Forelimb muscle (tissue), 1 donor: ENCODE measurements at places on chromosomes 12 and 14. TPM values are rescaled to one million over a fixed set of nuclear protein-coding genes. Genes with fewer than 3 reads are reported as not detected.
A peak's percentile ranks its signal among the peaks of the same experiment; 100 is the strongest.

Gene TPPP2
- polyA plus RNA-seq, result 0.49 TPM

- DNase-seq, result no peak
Observed at GRCh38 chr14:90675399-90675798, 140.8 kb downstream of the TTC7B start.

GRCh38 chr14:34722723-34723545 is 8.5 kb upstream of the CFL2 start:
- no peak for DNase-seq

GRCh38 chr12:65123435-65124063 is 2.4 kb upstream of the WIF1 start:
- DNase-seq, result peak; percentile 16

DNA sequence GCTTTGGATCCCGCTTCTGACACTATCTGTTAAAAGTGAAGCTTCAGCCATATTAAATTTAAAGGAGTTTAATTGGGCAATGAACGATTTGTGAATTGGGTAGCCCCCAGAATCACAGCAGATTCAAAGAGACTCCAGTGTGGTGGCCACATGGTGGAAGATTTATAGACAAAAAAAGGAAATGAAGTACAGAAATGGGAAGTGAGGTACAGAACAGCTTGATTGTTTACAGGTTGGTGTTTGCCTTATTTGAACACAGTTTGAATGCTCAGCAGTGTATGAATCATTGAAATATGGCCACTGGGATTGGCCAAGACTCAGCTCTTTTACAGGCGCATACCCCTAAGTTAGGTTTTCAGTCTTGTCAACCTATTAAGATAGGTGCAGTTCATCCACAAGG is 21.9 kb downstream of the CCDC91 start:
- no peak for DNase-seq
